ENCODE measurements at places on chromosomes 1 and 21. TPM values are rescaled to one million over a fixed set of nuclear protein-coding genes. Genes with fewer than 3 reads are reported as not detected.

- DNase-seq, result no peak
Observed at GRCh38 chr1:50631161-50631560, 207.9 kb upstream of the DMRTA2 start.

DNA sequence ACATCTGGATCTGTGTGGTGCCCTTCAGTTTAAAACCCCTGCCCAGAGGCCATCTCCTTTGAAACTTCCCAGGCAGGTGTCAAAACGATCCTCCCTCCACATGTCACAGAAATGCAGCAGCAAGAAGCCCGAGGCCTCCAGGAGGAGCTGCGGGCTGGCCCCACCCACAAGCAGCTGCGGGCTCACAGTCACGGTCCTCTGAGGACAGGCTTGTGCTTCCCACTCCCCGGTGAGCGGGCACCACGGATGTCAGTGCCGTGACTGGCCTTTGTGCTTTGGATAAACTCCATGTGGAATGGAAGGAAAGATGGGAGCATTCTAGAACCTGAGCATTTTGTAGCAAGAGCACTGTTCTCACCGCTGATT lies 65.8 kb downstream of the SIK1 start:
- peak; percentile 60 for DNase-seq

GRCh38 chr1:77744576-77744975 lies 15.1 kb downstream of the USP33 start:
- no peak for DNase-seq

TRNP1 gene
- 2.0 TPM for total RNA-seq

GRCh38 chr1:101253976-101254674 lies 17.3 kb downstream of the S1PR1 start:
- no peak for DNase-seq

DNA sequence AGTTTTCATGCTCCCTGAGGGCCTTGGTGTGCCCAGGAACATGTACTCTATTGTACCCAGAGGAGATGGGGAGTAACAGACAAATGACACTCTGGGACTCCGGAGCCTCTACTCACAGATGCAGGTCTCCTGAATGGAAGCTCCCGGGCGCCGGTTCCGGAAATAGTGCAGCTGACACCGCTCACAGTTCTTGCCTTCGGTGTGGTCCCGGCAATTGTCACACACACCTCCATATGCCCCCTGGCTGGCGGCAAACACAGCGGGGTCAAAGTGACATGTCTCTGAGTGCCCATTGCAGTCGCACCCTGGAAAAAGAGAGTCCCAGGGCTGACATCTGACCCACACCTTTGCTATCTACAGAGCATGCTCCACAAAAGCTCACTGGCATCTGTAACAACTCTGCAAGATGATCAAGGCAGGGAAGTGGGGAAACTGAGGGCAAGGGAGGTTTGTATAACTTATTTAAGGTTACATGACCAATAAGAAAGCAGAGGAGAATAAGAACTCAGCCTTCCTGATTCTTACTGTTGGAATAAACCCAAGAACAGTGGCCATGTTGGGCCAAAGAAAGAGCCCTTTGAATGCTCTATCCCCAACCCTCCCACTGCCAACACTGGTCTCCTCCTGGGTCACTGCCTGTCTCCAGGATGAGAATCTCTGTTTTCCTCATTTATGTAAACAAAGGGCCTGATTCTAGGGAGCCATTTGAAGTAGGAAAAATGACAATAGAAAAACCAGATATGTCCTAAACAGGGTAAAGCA lies 22.4 kb downstream of the LAMB3 start:
- no peak for DNase-seq

GRCh38 chr21:28522014-28522799 lies 470.5 kb downstream of the LTN1 start:
- DNase-seq, result peak; percentile 22

- no peak for DNase-seq
Observed at GRCh38 chr1:99315305-99315704, 51.0 kb downstream of the PLPPR4 start.

PTAFR gene
- 37.3 TPM for total RNA-seq

CENPS gene
- total RNA-seq, result 19.5 TPM

INKA2 gene
- total RNA-seq, result 3.3 TPM

GRCh38 chr1:36818771-36819170 lies 215.5 kb downstream of the GRIK3 start:
- DNase-seq, result no peak

S1PR1 gene
- 106 TPM for total RNA-seq

HAO2 gene
- total RNA-seq, result not detected

GRCh38 chr1:68116643-68117235 lies 66.3 kb upstream of the DIRAS3 start:
- DNase-seq, result peak; percentile 81

DDR2 gene
- total RNA-seq, result 55.7 TPM

All from lung (tissue), 17 donors.